A549 treated with DMSO at 1 μM for 4 hours (cell line): ENCODE measurements at places on chromosomes 3 and 15. TPM values are rescaled to one million over a fixed set of nuclear protein-coding genes. Genes with fewer than 3 reads are reported as not detected.

Gene GOLGA8K
- total RNA-seq: 0.38 to 1.2 TPM (median 0.90 TPM) in 5 replicates

Gene KLHL40
- not detected in 5 replicates for total RNA-seq

Gene SERINC4
- 0.06 to 0.23 TPM (median 0.12 TPM) in 4 of 5 replicates, not detected in the other for total RNA-seq

Gene ZPLD1
- 0.04 to 0.07 TPM (median 0.06 TPM) in 4 of 5 replicates, not detected in the other for total RNA-seq

Gene SLC6A1
- total RNA-seq: 0.03 TPM in 1 of 5 replicates, not detected in the others

Gene SEMA3G
- 0.03 to 0.30 TPM (median 0.09 TPM) in 5 replicates for total RNA-seq

Gene FGD5
- total RNA-seq: 0.05 to 0.15 TPM (median 0.09 TPM) in 4 of 5 replicates, not detected in the other

Gene C3orf49
- not detected in 5 replicates for total RNA-seq

Gene PHLDB2
- 17.2 to 32.4 TPM (median 26.6 TPM) in 5 replicates for total RNA-seq
